Neural progenitor cell (in vitro differentiated cells): ENCODE measurements at places on chromosomes 6 and 20. TPM values are rescaled to one million over a fixed set of nuclear protein-coding genes. Genes with fewer than 3 reads are reported as not detected.

Gene LTB
- total RNA-seq = 0.15 TPM in 1 of 2 replicates, not detected in the other

Gene NCOA6
- 10.9 and 14.3 TPM in 2 replicates for total RNA-seq

- DNase-seq = no peak
Observed at GRCh38 chr20:56458206-56458821, 10.1 kb upstream of the RTF2 start.

DNA sequence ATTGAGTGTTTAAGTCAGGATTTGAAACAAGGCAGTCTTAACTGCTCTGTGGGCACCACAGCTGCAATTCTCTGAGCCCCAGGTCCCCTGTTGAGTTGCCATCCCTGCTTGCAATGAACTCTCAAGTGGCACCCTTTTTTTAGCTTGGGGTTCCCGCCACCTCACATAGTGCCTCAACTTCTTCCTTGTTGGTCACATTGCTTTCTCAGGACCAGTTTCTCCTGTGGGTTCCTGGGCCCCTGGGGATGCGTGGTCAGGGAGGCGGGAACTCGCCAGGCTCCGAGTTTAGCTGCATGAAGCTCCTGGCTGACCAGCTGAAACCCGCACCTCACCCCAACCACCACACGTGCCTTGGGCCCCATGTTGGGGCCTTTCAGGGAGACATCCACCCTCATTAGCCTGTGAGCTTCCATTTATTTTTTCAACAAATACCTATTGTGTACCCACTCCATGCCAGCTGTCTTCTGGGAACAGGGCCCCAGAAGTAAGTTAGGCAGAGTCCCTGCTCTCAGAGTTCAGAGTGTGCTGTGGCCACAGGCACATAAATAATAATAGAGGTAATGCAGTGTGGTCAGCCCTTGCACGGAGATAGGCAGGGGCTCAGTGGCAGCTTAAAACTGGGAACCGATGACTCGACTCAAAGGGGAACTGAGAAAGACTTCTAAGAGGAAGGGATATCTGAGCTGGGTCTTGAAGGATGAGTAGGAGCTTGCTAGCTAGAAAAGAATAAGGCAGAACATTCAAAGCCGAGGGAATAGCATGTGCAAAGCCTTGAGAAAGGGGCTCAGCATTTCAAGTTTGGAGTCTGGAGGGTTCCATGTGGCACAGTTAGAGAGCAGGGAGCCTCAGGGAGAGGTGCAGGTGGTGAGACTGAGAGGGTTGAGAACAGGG lies 33.9 kb upstream of the FAM83D start:
- DNase-seq = no peak

- DNase-seq = no peak
Observed at GRCh38 chr20:46696791-46697279, 7.6 kb upstream of the TP53RK start.

DNA sequence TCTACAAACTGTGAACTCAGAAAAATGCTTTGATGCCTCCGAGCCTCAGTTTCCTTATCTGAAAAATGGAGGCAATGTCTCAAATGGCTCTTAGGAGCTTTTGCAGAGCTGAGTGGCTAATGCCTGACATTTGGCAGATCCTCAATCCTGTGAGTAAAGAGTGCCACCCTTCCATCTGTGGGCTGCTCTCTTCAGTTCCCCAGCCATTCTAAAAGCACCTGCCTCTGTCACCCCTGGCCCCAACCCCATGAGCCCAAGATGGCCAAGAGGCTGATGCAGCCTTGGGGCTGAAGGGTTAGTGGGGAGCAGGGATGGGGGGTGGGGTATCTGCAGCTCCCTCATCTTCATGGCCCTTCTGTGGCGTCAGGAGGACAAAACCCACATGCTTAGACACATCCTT lies 14.5 kb upstream of the GUCA1A start:
- DNase-seq = no peak

DNA sequence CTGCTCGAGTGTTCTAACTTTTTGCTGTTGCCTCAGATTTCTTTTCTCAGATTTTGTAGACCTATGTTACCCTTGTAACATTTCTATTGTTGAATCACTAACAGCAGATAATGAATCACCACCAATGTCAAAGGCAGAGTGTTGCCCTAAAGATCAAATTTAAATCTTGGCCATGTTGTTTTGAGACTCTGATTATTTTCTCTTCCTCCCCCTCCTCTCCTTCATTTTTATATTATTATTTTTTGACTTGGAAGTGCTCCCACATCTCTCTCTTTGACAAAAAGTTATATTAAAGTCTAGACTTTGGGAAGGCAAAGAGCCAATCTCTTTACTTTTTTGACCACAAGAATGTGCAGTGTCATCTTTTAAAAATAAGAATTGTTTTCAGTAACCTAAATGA lies 422.7 kb downstream of the NKAIN2 start:
- no peak for DNase-seq

GRCh38 chr6:50264995-50265571 lies 215.4 kb upstream of the DEFB112 start:
- DNase-seq = peak; percentile 48

DNA sequence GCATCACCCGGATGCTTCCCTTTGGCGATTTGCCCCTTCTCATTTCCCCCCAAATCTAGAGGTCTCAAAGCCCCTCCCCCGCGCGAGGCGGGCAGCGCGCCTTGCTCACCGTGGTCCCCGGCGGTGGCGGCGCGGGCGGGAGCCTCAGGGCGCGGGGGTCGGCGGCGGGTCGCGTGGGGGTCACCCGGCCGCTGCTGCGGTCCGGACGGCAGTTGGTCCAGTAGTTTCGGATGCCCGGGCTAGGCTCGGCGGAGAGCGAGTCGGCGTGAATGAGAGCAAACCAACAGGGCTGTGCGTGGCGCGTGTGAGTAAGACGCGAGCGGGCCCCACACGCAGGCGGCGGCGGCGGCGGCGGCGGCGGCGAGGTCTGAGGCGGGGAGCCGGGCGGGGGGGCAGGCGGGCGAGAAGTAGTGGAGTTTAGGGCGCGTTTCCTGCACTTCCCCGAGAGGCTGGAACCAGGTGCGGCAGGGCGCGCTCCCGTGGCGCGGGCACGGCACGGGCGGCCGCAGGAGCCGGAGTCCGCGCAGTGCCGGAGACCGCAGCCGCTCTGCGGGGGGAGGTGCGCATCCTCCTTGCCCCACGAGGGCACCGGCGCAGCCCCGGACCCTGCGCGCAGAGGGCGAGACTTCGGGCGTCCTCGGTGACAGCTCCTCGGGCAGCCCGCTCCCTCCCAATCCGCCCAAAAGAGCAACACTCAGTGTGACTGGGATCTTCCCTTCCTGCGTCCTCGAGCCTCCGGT lies 567 bp downstream of the HS3ST5 start:
- peak; percentile 70 for DNase-seq

DNA sequence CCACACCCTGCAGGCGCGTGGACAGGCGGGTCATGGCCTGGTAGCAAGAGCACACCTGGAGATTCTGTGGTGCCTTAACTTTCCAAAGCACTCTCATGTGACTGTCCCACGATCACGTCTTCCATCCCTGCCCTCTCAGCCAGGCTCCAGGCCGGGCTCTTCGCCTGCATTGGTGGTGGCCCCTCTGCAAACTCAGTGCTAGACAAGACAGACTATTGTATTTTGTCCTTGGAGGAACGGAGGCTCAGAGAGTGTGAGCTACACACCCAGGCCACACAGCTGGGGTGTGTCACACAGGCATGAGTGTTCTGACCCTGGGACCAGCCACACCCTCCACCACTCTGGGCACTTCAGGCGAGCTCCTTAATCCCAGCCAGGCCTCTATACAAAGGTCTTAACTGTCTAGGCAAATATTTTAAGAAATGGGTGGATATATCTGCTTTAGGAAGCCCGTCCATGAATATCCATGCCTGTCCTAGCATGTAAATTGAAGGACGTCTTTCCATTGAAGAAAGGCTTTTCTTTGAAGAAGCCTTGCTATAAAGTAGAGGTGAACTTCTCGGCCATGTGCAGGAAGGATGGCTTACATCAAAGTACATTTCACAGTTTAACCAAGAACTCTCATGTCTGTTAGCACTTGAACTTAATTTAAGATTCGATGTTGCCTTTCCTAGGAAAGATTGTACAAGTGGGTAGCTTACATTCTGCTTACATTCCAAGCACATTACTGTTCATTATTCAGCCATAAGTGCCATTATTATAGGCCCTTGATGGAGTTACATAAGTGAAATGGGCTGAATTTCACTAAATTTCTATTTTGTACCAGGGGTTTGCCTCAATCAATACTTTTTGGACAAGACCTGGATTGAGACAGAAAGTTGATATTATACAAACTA lies 263.9 kb downstream of the DLL1 start:
- DNase-seq = no peak

GRCh38 chr20:43300901-43301300 lies 111.2 kb upstream of the PTPRT start:
- DNase-seq = no peak

DNA sequence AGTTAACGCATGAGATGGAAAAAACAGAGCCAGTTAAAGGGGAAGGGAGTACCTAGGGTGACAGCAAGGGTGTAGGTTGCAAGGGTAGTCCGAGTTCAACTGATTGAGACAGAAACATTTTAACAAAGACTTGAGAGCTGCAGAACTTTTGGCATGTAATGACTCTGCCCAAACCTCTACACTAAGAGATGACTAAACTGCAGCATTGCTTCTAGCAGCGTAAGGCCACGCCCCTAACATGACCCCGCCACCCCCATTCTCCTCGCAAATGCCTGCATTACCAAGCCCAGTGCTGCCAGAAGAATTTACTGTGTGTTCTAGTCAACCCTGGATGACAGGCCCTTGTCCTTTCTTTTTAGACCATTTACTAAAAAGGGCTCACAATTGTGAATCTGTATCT lies 6.3 kb upstream of the HINT3 start:
- peak; percentile 10 for DNase-seq

DNA sequence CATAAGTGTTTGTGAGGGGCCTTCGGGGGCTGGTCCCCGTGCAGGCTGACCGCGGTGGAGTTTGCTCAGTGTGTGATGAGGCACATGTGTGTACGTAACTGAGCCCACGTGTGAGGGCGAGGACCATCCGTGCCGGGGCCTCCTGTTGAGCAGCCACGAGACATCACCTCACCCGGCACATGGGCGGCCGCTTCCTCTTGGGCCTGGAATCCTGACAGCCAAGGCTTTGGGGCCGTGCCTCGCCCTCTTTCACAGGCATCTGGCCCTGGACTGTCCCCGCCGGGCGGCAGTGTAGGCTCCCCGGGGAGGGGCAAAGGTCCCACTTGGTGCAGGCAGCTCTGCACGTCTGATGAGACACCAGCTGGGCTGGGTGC lies 202.3 kb downstream of the DLL1 start:
- no peak for DNase-seq

DNA sequence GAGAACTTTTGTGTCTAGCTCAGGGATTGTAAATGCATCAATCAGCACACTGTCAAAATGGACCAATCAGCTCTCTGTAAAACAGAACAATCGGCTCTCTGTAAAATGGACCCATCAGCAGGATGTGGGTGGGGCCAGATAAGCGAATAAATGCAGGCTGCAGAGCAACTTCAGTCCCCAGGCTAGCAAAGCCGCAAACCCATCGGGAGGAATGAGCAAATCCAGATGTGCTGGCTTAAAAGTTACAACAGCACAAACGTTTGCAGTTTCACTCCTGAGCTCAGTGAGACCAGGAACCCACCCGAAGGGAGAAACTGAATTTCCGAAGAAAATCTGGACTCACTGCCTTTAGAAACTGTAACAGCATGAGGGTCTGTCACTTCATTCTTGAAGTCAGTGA lies 21.9 kb upstream of the MBOAT1 start:
- no peak for DNase-seq
